ENCODE measurements at places on chromosomes 3 and 15. TPM values are rescaled to one million over a fixed set of nuclear protein-coding genes. Genes with fewer than 3 reads are reported as not detected.

TMC3 gene
- not detected for total RNA-seq

DNA sequence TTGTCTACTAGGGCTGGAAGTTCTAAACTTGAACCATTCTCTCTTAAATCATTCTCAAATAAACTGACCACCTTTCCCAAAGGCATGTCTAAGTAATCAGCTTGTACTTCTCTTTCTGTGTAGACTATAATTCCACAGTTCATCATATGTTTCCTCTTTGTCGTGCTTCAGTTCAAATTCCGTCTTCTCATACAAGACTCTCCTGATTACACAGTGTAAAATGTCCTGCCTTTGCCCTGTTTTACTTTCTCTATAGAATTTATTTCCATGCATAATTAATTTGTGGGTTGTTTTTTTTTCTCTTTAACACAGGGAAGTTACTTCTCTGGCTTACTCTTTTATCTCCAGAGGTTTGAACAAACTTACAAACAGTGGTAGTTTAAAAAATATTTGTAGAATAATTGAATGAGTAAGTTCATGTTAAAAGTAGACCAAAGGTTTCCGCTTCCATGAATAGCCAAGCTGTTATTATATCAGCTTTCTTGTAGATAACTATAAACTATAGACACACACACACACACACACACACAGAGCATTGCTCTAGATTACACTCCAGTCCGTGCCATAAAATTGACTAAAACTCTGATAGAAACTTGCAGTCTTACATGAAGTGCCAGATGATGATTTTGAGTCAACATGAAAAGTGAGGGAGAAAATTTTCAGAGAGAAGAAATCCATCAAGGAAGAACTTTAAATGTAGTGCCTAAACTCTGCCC is 119.0 kb downstream of the SUCNR1 start:
- H3K4me1 ChIP-seq: no peaks in the 10 kb centered on the region

PTH1R gene
- 10.3 TPM for total RNA-seq

DNA sequence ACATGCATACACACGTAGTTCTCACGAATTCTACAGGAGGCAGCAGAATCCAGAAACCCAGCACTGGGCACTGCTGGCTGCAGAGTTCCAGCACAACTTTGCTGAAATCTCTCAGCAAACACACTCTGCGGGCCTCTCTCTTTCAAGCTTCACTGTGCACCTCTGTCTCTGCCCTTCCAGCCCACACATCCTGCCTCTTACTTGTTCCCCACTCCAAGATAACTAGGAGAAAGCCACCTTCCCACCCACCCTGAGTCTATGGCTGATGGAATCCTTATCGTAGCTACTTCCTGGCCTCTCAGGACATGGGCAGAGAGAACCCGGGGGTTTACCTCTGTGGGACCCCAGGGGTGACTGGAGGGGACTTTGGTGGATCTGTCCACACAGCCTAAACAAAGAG is 11.9 kb downstream of the ANP32A start:
- no peak for DNase-seq
- no peak overlapping the region for H3K4me3 ChIP-seq
- no peak overlapping the region for H3K27ac ChIP-seq
- H3K36me3 ChIP-seq: no peaks in the 10 kb centered on the region
- no peaks in the 10 kb centered on the region for H3K27me3 ChIP-seq

GRCh38 chr3:127717357-127718244 is 44.8 kb downstream of the ABTB1 start:
- no peak overlapping the region for H3K4me3 ChIP-seq
- peaks cover 9% of the 10 kb centered on the region for H3K4me1 ChIP-seq
- DNase-seq: no peak

MGLL gene
- total RNA-seq: 101 TPM

HCLS1 gene
- 19.8 TPM for total RNA-seq

Data from ascending aorta (tissue), 2 donors.